Adipocyte (in vitro differentiated cells): ENCODE measurements at places on chromosomes 7 and 10.

DNA sequence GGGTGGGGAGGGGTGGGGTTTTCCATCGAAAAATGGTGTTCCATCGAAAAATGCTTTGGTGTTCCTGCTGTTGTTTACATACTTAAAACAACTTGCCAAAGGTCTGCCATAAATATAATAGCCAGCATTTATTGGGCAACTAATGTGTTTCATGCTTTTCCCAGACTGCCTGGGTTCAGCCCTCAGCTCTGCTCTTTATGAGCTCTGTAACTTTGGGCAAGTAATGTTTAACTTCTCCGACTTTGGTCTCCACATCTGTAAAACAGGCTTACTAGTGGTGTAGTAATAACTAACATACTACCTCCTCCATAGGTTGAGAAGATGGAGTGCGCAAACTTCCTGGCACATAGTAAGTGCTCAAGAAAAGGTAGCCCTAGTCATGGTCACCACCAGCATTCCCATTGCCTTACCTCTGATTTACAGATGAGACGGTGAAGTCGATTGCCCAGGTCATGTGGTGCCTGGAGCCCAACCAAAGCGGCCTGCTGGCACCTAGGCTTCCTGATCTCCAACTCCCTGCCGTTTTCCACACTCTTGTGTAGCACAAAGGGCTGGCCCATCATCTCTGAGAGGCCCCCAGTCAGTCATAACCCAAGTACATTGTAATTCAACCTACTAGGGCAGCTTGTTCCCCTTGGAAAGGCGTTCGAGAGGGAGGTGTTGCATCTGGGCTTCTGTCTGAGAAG, 8.9 kb downstream of the ZMIZ1 start:
- DNase-seq, result no peak

GRCh38 chr7:137953043-137953664, 48.7 kb downstream of the CREB3L2 start:
- no peak for DNase-seq

DNA sequence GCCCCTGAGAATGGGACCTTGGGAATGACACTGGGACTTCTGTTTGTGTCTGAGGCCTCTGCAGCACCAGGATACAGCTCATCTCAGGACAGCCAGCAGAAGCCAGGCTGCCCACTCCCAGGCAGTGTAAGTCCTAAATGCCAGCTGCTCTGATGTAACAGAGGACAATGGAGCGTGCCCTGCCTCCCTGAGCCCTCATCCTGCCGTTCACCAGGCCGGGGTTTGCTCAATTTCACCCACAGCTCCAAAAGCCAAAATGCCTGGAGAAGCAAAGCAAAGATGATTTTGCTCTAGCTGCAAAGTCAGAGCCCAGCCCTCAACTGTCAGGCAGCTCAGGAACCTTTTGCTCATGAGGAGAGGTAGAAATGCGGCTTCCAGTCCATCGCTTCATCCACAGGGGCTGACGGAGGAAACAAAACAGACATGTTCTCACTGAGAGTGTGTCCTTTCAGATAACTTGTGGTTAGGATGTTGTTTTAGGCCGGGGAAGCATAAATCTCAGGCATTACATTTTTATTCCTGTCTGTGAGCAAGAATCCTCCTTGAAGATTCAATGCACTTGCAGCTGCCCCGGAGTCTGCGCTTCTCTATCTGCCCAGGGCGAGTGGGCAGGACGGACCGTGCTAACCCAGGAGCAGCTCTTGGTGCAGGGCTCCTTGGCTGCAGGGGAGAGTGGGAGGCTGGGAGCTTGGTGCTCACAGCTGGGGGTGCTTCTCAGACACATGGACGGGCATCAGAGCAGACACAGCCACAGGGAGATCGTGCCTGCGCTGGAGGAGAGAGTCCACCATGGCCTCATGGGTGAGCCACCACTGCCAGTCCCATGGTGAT, 83.2 kb upstream of the CHST15 start:
- peak; percentile 16 for DNase-seq

DNA sequence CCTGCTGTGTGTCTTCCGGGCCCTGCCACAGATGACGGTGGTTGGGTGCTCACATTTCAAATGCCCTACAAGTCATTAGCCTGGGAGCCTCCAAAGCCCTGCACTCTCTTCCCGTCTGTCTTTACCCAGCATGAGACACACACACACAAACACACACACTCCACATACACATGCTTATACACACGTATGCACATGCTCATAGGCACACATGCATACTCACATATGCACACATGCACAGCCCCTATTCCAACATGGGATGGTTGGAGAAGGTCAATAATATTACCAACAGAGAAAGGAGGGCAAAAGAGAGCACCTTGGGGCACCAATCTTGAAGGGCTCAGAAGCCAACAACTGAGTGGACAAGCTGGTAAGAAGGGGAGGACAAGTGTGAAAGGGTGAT, 19.0 kb downstream of the SUN3 start:
- no peak for DNase-seq

DNA sequence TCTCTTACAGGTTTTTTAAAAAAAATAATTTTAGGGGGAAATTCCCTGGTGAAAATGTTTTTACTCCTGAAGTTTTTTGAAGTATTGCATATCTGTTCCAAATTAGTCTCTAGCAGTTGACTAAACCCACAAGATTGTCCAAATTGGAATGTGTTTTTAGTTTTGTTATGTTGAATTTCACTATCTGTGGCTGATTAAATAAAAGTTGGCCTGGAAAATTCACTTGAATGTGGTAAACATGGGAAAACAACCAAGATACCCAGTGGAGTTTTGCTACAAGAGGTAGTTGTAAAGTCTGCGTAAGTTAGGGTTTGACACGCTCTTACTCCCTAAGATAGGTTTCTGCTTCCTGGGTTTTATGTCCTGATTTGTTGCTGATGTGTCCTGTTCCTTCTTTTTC, 3.3 kb downstream of the TSGA13 start:
- peak; percentile 33 for DNase-seq

DNA sequence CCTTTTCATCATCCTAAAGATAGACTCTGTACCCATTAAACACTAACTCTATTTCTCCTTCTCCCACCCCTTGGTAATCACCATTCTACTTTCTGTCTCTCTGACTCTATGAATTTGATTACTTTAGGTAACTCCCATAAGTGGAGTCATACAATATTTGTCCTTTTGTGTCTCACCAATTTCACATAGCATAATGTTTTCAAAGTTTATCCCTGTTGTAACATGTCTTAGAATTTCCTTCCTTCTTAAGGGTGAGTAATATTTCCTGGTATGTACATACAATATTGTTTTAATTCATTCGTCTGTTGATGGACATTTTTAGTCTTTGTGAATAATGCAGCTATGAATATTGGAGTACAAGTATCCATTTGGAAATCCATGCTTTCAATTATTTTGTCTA, 50.9 kb upstream of the CDCA7L start:
- DNase-seq, result peak; percentile 46

- DNase-seq, result peak; percentile 69
These were observed 454.4 kb downstream of the AUTS2 start for GRCh38 chr7:70052691-70053090.

GRCh38 chr10:120929166-120929565, 78.0 kb downstream of the WDR11 start:
- DNase-seq, result no peak

GRCh38 chr7:46932306-46932675, 649.6 kb downstream of the TNS3 start:
- no peak for DNase-seq

DNA sequence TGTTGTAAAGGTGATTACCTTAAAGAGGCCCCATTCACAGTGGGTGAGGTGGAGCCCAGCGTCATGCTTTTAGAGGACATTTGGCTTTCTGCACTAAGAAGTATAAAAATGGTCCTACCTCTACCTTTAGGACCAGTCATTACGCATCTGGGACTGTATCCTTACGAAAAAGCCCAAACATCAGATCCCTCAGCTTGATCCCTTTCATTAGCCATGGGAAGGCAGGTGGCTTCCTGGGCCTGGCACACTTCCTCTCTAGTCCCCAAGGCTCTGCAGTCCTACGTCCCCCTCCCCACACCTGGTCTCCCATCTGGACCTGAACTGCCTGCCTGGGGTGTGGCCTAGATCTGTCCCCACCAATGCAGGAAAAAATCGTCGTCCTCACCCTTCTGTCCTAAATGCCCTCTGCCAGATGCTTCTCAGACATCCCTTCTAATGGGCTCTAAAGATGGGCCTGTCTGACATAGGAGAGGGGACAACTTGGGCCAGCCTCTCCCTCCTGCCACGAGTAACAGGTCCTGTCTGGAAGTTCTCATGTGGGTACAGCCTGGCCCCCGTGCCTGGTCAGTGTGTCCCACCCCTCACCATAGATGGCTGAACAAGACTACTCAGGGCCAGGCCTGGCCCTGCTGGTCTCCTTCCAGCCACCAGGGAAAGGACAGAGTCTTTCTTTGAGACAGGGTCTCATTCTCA, 11.8 kb upstream of the SLC18A3 start:
- DNase-seq, result no peak

DNA sequence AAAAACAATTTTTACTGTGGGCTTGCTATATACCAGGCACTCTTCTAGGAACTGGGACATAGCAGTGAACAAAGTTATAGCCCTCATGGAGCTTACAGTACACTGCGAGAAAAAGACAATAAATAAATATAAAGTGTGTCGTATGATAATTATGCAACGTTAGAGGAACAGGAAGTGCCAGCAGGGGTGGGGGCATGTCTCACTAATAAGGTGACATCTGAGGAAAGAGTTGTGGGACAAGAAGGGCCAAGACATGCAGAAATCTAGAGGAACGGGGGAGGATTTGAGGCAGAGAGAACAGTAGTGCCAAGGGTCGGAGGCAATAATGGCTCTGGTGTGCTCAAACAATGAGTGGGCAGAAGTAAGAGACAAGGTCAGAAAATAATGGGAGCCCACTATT, 52.8 kb downstream of the LMBR1 start:
- no peak for DNase-seq

- no peak for DNase-seq
These were observed 557 bp upstream of the LSM8 start for GRCh38 chr7:118183428-118183785.

DNA sequence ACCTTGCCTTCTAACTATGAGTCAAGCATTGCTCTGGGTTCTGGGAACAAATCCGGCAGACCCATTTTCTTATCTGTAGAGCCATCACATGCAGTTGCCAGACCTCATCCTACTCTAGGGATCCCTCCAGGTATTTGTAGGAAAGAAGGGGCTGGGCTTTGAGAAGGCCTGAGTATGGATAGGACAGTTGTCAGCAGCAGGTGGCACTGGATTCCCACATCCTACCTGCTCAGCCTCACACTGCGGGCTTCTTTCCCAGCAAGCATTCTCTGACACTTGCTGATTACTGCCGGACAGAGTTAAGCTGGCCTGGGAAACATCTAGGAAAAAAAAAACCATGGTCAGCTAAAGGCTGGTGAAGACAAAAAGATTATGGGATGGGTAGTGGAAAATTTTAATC, 224.1 kb downstream of the CCSER2 start:
- no peak for DNase-seq

DNA sequence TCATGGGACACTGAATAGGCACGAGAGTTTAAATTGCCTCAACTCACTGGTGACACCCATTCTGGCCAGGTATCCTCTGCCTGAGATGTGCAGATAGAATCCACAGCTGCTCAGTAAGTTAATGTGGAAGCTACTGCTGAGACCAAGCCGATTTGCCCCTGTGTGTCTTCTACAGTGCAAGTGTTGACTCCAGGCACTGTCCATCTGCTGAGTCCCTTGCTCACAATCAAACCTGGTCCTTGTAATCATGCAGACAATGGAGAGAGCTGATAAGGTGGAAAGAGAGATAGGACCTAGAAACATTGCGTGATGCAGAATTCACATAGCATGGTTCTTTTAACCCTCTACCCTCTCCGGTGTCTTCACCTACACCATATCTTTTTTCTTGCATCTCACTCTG, 101.4 kb downstream of the ITGB8 start:
- DNase-seq, result no peak

DNA sequence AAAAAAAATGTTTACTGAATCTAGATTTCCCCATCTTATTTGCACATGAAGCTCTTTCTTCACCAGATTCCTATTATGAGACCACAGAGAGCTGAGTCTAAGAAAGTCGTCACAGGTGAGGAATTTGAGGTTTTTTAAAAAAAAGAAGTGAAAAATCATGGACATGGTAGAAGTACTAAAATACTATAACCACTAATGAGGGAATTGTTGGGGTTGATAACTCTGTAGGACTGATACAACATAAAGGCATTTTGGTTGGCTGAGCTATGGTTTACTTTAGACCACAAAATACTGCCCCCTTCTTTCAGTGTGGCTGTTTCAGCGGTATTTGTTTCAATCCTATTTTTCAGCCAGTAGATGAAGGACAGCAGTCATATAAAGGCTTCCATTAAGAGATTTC, 1111.3 kb downstream of the TYW1 start:
- peak; percentile 8 for DNase-seq

GRCh38 chr7:120949998-120950538, 509 bp upstream of the ING3 start:
- no peak for DNase-seq

DNA sequence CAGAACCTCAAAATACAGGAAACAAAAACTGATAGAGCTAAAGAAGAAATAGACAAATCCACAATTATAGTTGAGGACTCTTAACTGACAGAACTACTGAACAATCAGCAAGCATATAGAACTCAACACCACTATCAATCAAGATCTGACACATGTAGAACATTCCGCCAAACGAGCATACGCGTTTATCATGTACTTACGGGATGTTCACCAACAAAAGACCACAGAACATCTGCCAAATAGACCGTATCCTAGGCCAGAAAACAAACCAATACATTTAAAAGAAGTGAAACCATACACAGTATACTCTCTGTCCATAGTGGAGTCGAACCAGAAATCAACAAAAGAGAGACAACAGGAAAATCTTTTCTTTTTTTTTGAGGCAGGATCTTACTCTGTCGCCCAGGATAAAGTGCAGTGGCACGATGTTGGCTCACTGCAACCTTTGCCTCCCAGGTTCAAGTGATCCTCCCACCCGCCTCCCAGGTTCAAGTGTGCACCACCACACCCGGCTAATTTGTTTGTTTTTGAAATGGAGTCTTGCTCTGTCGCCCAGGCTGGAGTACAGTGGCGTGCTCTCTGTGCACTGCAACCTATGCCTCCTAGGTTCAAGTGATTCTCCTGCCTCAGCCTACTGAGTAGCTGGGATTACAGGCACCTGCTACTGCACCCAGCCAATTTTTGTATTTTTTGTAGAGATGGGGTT, 5.1 kb downstream of the GNA12 start:
- no peak for DNase-seq

- no peak for DNase-seq
These were observed 165.9 kb upstream of the PODXL start for GRCh38 chr7:131722371-131722770.

- no peak for DNase-seq
These were observed 35.6 kb downstream of the ANKMY2 start for GRCh38 chr7:16609842-16610450.
